Activated CD8-positive, alpha-beta memory T cell treated with anti-CD3 and anti-CD28 coated beads, Interleukin-2, amount 50 U/mL, for 4 hours (primary cell): ENCODE measurements at places on chromosomes 1 and 21.

GRCh38 chr1:10128101-10128765 lies 82.1 kb upstream of the KIF1B start:
- no peak for DNase-seq

DNA sequence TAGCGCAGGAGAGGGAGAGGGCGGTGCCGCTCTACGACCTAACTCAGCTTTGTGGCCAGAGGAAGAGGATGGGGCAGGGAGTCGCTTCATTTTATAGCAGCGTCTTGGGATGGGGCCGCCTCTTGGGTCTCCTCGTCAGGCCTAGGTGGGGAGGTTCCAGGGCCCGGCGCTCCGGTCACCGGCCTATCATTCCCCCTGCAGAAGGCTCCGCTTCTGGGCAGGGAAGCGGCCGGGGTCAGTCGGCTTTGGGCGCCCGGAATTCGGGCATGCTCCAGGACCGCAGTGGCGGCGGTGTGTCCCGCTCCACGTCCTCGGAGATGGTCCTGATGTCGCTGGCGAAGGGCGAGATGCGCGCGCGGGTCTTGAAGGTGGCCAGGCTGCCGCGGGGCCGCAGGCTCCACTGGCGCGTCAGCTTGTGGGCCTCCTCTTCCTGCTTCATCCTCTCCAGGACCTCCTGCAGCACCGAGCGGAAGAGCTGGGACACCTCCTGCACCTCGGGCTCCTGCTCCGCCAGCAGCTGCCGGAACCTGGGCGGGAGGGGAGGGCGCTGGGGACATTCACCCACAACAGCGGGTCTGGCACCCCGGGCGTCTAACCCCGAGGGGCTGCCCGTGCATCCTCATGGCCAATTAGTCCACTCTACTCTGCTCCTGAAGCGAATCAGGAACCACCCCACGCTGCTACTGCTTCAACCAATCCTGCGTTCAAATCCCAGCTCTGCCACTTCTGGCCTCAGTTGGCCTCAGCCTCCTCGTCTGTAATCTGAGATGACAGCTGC lies 13.0 kb downstream of the RD3 start:
- no peak for DNase-seq

DNA sequence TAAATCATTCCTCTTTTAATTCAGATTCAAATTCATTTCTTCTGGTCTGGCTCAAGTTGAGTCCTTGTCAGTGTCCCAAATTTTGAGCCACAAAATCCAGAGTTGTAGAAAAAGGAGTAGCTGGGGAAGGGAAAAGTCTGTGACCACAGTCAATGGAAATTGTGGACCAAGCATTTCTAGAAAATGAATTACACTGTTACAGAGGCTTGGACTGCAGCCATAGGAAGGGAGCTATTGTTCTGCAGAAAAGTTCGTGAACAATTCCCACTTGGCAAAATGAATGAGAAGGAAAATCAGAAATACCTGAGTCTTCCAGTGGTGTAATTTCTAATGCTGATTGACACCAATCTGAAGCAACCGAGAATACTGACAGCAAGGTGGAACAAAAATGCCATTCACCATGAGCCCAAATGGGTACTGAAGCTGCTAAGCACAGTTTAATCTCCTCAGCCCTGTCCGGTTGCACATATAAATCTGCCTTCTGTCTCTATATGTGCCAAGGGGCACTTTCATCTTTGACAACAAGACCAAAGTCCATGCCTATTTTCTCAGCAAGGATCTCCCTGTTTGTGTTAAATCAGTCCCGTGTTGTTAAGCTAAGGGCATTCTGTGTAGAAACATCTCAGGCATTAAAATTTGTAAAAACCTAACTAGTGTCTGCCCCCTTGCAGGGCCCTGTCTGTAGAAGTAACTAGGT lies 51.3 kb downstream of the TEX35 start:
- no peak for DNase-seq

DNA sequence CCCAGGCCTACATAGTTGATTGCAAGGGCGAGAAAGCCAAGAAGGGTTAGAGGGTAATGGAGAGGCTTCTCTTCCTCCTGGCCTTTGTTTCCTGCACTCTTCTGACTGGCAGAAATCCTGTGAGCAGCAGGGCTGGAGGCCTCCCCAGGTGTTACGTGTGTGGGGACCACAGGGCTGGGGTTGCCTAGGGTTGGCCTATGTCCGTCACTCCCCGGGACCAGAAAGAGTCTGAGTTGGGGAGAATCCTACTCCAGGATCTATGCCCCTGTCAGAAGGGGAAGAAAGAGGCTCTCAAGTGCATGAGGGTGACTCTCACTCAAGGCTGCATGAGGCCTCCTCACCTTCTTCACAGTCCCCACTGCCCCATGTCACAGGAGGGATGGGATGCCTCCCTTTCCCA lies 38.5 kb downstream of the IGFN1 start:
- DNase-seq, result no peak

DNA sequence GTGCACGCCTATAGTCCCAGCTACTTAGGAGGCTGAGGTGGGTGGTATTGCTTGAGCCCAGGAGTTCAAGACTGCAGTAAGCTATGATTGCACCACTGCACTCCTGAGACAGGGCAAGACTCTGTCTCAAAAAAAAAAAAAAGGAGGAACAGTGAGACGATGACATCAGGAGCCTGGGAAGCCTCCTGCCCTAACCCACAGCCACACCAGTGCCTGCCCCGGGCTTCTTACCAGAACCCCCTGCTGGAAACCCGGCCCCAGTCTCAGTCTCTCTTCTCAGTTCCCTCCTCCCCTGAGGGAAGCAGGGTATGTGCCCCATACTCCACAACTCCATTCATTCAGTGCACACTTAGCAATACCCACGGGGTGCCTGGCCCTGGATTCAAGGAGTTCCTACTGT lies 9.1 kb downstream of the COL8A2 start:
- DNase-seq, result no peak

GRCh38 chr1:178183796-178184195 lies 89.9 kb downstream of the RASAL2 start:
- no peak for DNase-seq

DNA sequence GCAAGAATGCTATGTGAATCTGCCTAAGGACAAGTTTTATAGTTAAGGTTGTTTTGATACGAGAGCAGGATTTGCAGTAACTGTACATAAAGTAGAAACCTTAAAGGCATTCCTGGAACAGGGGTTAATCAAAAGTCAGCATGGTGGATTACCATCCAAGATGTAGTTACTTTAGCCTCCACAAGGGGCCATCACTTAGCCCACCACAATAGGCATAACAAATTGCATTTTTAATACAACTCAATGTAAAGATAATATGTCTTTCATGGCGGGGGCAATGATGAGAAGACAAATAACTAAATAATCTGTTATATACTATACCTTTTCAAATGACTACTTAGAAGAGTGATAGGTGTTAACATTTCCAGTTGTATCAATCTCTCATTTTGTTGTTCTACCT lies 611.2 kb upstream of the ADGRL4 start:
- DNase-seq, result no peak

DNA sequence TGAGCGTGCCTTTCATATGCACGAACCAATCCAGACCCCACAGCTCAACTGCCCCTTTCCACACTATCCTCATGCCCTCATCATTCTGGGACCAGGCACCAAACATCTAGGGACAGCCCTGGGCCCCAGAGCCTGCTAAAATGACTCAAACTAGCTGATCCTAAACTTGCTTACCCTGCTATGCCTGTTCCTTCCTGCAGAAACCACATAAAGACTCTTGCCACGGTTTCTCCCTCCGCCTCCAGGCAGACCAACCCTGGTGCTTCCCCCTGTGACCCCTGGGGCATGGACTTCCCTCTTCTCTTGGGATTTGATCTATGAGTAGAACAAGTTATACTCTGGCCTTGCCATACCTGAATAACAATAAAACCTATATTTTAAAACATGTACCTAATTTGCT lies 138.0 kb upstream of the CD34 start:
- no peak for DNase-seq

DNA sequence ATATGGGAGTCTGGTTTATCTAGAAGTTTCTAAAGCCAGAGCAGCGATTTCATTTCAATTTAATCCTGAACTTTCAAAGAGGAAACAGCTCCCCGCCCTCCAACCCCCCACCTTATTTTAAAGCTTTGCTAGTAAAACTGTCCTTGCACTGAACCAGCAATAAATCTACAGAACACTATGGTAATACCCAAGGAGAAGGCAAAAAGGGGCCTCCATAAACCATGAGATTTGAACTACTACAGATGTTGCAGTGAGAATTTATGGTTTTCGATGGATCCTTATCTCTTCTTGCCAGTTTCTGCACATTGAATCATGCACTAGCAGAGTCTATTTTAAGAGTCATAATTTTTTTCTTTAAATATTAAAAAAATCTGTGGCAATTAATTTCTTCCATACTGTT lies 64.8 kb upstream of the BEND5 start:
- DNase-seq, result no peak

DNA sequence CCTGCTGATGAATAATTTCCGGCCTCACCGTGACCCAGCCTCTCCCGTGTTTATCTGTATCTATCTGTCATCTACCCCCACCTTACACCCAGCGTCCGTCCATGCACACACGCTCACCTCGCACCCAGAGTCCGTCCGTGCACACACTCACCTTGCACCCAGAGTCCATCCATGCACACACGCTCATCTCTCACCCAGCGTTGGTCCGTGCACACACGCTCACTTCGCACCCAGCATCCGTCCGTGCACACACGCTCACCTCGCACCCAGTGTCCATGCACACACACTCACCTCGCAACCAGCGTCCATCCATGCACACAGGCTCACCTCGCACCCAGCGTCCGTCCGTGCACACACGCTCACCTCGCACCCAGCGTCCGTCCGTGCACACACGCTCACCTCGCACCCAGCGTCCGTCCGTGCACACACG lies 25.0 kb upstream of the COL18A1 start:
- no peak for DNase-seq

DNA sequence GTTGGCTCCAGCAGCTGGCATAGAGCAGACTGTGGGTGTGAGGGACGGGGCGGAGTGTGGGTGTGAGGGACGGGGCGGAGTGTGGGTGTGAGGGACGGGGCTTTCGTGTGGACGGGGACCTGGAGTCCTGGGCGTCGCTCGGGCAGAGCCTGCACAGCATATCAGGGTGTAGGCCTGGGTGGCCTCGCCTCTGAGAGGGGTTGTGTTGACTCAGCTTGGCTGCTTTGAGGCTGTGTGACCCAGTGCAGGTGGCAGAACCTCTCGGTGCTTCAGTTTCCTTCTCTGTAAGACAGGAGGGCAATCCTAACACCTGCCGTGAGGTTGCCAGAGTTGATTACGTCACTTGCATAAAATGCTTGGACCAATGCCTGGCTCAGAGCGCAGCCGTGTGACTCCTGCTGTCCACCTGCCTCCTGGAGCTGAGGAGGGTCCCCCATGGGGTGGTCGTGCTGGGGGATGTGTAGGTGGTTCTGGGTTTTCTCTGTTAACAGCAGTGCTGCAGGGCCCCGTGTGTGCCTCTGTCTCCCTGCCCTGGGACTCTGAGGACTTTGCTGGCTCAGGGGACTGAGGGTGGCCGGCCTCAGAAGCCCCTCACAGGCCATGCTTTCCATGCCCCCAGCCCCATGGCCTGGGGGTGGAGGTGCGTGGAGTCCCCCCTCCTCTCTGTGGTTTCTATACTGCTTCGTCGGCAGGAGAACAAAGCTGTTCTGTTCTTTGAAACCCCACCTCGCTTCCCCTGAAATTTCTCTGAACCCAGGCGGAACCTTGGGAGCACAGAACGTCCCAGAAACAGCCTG lies 15.4 kb downstream of the PDXK start:
- peak; percentile 33 for DNase-seq

DNA sequence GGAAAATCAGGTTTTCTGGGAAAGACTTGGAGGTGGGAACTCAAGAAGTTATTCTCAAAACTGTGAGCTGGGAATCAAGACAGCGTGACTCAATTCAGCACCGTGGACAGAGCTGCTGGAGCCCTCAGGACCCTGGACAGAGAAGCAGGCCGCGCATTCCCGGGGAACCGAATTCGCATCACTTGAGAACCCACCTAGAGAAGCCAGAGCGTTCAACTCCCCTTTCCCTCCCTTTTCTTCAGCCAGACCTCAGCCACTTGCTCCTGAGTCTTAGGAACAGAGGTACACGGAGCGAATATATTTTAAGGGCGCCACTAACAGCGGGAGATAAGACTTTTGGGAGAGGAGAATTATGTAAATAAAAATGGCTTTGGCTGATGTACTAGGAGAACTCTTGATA lies 2.0 kb upstream of the LIN28A start:
- DNase-seq, result peak; percentile 77

DNA sequence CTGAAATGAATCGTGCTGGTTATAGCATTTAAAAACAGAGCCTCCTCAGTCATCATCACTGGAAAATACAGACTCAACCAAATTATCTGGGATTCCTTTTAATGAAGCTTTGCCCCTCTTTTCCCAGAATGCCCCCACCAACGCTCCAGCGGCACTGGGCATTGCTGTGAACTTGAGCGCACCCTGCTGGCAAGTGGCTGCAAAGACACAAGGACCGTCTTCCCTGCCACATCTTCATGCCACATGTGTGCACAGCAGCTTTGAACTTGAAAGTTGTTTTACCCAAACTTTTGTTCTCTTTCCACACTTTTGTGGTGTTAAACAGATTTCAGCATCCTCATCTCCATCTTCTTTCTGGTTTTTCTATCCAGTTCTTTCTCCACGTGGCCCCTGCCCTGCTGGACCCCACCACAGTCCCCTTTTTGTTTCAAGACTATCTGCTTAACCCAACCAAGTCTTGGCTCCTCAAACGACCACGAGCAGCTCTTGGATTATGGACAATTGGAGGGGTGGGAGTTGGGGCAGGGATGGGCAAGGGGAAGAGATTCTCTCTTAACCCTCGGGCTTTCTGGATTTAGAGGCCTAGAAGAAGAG lies 12.8 kb upstream of the LMX1A start:
- peak; percentile 58 for DNase-seq

GRCh38 chr1:226946841-226947240 lies 6.7 kb downstream of the COQ8A start:
- DNase-seq, result no peak

- peak; percentile 1 for DNase-seq
Observed at GRCh38 chr21:43190544-43190943, 21.7 kb downstream of the CRYAA start.

GRCh38 chr1:84988588-84988987 lies 8.3 kb downstream of the MCOLN2 start:
- no peak for DNase-seq

DNA sequence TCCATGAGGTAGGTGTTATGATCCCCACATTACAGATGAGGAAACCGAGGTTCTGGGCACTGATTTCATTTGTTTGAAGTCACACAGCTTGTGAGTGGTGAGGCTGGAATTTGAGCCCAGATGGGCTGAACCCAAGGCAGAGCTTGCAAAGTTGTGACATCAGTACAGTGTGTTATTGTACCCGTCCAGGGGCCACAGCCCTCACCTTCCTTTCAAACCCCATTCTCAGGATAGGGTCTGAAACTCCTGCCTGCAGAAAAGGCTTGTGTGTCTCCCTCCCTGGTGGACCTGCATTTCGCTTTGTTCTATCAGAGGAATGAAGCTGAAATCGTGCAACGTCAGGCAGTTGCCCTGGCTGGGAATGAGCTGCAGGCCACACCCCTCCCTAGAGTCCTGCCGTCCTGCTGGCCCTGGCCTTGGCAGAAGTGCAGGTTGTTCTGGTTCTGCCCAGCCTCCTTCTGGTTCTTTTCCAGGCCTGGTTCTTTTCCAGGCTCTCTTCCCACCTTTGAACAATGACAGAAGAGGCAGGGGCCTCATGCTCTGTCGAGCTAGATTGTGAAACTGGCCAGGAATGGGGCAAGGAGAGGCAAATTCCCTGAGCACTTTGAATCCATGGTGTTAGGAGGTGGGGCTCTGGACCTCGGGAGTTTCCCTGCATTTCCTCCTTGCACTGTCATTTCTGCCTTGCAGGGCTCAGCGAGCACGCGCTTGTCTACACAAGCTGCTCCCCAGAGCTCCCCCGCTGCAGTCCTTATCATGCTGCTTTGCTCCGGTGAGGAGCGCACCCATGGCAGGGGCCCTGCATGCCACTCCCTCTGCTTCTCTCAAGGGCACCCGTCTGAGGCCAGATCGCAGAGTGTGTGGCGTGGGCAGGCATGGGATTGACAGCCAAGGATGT lies 8.2 kb upstream of the MYOM3 start:
- no peak for DNase-seq
